ENCODE measurements at places on chromosomes 3 and 15.

GRCh38 chr3:51099794-51100535 is 285.1 kb upstream of the MANF start:
- DNase-seq, result peak; percentile 60

GRCh38 chr3:151818361-151818760 is 4.4 kb downstream of the AADAC start:
- no peak for DNase-seq

GRCh38 chr3:123743121-123743520 is 141.0 kb downstream of the MYLK start:
- DNase-seq, result no peak

- no peak for DNase-seq
These were observed 44.6 kb downstream of the ZIC4 start for GRCh38 chr3:147361454-147362420.

DNA sequence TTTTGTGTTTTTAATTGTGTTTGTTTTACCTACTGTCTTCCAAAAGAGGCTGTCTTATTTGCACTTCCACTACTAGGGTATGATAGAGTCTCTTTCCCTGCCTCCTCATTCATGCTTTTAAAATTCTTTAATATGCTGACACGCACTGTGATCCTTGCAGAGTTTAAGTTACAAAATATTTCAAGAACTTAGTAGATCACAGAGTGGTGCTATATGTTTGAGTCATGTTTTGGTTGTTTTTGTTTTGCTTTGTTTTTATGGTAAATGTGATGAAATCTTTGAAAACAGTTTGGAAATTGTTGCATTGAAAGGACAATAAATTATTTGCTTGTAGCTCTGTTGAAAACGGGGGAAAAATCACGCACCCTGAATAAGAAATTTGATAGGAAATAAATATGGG is 5.9 kb upstream of the ABHD10 start:
- DNase-seq, result no peak

- no peak for DNase-seq
These were observed 243.2 kb downstream of the ROBO2 start for GRCh38 chr3:77283108-77283507.
